ENCODE measurements at places on chromosomes 11 and 22. TPM values are rescaled to one million over a fixed set of nuclear protein-coding genes. Genes with fewer than 3 reads are reported as not detected.

CARD10 gene
- total RNA-seq, result 52.6 TPM

RIBC2 gene
- total RNA-seq, result 0.72 TPM

OR52A1 gene
- total RNA-seq, result not detected

NCR3LG1 gene
- total RNA-seq, result 4.4 TPM

ALKBH8 gene
- 6.9 TPM for total RNA-seq

CD59 gene
- total RNA-seq, result 932 TPM

NLRP6 gene
- not detected for total RNA-seq

MCAM gene
- total RNA-seq, result 1,233 TPM

PATE2 gene
- total RNA-seq, result 0.09 TPM

NXF1 gene
- total RNA-seq, result 16.0 TPM

LMO2 gene
- 22.5 TPM for total RNA-seq

CLCF1 gene
- total RNA-seq, result 3.3 TPM

KCNC1 gene
- total RNA-seq, result not detected

TRIM34 gene
- 14.8 TPM for total RNA-seq

SAA4 gene
- not detected for total RNA-seq

UBQLN3 gene
- total RNA-seq, result not detected

MMP27 gene
- total RNA-seq, result not detected

KIAA1671 gene
- 29.4 TPM for total RNA-seq

OSBP gene
- 24.1 TPM for total RNA-seq

KCNQ1 gene
- not detected for total RNA-seq

GAS2 gene
- total RNA-seq, result 1.2 TPM

INS gene
- not detected for total RNA-seq

ALG9 gene
- total RNA-seq, result 24.2 TPM

C1QTNF5 gene
- total RNA-seq, result 65.6 TPM

GCAT gene
- 31.3 TPM for total RNA-seq

SOX10 gene
- total RNA-seq, result not detected

IGSF9B gene
- 0.09 TPM for total RNA-seq

SGSM1 gene
- 0.18 TPM for total RNA-seq

LGR4 gene
- total RNA-seq, result 11.8 TPM

USP2 gene
- 0.18 TPM for total RNA-seq

TEX12 gene
- total RNA-seq, result 0.09 TPM

SMTNL1 gene
- total RNA-seq, result not detected

CABP7 gene
- under 0.01 TPM for total RNA-seq

FGF4 gene
- not detected for total RNA-seq

SSH3 gene
- total RNA-seq, result 8.5 TPM

KRTAP5-10 gene
- total RNA-seq, result not detected
